ENCODE measurements at places on chromosomes 2 and 18.

- DNase-seq = no peak
Measured at GRCh38 chr2:128505150-128505490, 186.5 kb upstream of the HS6ST1 start.

DNA sequence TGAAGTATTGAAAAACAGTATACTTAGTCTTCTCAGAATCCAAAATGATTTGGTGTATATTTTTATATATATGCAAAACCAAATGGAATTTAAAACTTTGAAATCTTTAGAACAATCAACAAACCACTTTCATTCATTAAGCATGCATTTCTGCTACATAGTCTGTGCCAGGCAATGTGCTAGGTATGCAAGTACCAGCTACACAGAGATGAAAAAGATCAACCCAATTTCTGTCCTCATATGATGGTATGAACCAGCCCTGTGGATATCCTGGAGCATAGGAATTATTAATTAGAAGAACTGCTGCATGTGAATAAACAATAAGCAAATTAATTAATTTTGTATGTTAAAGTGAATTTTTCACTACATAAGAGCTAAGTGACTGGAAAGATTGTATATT is 51.2 kb upstream of the RTN4 start:
- no peak for DNase-seq

- DNase-seq = no peak
Measured at GRCh38 chr2:212727751-212728150, 189.1 kb upstream of the ERBB4 start.

DNA sequence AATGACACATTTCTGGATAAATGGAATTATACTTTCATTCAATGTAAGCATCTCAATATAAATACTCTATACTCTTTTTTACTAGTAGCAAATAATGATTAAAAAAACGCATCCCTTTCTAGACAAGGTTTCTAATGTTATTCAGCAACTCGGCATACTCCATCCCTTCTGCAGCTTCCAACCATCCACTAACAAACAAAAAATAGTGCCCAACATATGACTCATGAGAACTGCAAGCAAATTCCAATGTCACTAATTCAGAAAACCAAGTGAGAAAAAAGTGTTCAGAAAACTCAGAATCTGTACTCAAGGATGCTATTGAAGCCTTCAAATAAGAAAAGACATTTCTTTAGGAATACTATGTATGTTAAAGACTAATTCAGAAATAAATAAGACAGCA is 140.0 kb downstream of the BAZ2B start:
- DNase-seq = no peak

DNA sequence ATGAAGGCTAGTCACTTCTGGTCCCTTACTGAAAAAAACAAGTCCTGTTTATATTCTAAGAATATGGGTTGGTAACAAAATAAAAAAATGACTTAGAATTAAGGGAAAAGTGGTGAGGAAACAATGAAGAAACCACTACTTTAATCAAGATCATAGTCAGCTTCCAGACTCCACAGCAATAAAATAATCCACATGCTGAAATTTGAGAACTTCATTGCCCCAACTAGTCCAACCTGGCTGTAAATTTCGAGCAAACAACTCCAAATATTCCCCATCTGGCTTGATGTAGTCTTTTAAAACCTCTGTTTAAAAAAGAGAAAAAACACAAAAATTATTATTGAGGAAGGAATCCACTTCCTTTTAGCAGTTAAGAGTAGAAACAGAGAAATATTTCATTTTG is 32.5 kb downstream of the METTL4 start:
- no peak for DNase-seq

GRCh38 chr2:43375746-43376522 is 149.5 kb upstream of the ZFP36L2 start:
- DNase-seq = no peak

- DNase-seq = no peak
Measured at GRCh38 chr2:60331115-60331809, 222.2 kb downstream of the BCL11A start.

GRCh38 chr2:128832946-128833663 is 514.4 kb upstream of the HS6ST1 start:
- DNase-seq = no peak

- DNase-seq = no peak
Measured at GRCh38 chr2:26614216-26615138, 26.7 kb downstream of the CIB4 start.

DNA sequence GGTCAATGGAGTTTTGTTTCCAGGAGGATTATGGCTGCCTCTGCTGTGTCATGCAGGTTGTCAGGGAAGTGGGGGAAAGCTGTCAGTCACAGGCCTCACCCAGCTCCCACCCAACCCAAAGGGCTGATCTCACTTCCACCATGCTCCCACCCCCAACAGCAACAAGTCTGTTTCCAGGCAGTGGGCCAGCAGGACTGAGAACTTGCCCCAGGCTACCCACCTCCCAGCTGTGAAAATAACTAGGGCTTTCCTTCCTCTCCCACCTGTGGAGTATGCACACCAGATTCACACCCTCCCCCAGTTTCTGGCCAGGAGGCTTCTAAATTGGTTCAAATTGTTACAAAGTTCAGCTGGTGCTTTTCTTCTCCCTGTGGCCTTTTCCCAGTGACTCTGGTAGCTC is 95.6 kb upstream of the ACVR1 start:
- DNase-seq = no peak

- no peak for DNase-seq
Measured at GRCh38 chr2:167822690-167823465, 424.5 kb downstream of the STK39 start.

GRCh38 chr2:129189617-129190319 is 789.7 kb upstream of the RAB6C start:
- DNase-seq = no peak

- DNase-seq = no peak
Measured at GRCh38 chr2:150107816-150108215, 379.7 kb downstream of the RND3 start.

GRCh38 chr18:42828881-42829280 is 286.6 kb downstream of the RIT2 start:
- no peak for DNase-seq

GRCh38 chr18:35030277-35030989 is 10.8 kb upstream of the MAPRE2 start:
- DNase-seq = no peak

GRCh38 chr18:23539911-23540525 is 36.7 kb downstream of the RMC1 start:
- DNase-seq = no peak

DNA sequence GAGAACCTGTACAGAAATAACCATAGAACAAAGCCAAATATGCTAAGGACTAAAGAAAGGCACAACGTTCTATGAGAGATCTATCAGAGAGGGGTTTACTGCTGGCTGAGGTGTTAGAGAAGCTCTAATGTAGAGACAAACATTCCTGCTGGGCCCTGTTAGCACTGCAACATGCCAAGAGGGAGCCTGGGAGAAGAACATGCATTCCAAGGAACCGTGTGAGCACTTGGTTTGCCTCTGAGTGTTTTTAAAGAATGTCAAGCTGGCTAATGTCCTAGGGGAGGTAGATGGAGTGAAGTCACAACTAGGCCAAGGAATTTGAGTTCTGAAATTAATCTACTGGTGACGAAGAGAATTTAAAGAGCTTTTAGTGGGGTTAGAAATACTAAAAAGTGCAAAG is 384.3 kb upstream of the LYPD1 start:
- DNase-seq = no peak

DNA sequence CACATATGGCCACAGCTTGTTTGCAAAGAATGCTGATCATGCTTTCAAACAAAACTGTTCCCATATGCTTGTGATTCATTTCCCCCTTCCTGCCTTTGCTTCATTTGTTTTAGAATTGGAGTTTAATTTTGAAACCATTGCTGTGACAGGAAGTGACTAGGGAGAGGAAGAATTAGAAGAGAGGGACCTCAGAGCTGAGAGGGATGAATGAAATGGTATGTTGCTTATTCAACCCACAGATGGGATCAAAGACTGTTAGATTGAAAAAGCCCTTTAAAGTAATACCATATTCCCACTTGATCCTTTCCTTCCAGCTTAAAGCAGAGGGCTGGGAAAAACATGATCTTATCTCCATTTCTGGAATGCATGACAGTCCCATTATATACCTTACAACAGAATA is 106.2 kb upstream of the RNF152 start:
- DNase-seq = no peak

DNA sequence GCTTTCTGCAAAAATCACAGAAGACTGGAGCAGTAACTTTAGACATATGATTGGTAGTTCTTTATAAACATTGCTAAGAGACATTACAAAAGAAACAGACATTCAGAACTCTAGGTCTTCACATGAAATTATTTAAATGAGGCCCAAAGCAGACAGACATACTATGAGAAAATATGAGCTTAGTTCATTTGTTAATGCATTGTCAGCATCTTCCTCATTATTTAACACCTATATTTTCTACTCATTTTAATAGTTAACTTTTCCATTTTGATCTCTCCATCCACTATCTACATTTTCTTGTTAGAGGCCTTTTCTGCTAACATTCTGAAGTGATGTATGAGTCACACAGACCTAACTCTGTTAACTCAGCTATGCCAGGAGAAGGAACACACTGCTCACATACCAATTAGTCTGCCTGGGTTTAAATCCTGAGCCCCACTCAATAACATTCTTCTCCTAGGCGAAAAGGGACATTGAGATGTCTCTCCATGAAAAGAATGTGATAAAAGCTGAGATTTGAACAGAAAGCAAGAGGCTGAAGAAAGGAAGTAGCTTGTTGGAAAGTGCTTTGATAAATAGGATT is 400.3 kb upstream of the PKDCC start:
- no peak for DNase-seq

DNA sequence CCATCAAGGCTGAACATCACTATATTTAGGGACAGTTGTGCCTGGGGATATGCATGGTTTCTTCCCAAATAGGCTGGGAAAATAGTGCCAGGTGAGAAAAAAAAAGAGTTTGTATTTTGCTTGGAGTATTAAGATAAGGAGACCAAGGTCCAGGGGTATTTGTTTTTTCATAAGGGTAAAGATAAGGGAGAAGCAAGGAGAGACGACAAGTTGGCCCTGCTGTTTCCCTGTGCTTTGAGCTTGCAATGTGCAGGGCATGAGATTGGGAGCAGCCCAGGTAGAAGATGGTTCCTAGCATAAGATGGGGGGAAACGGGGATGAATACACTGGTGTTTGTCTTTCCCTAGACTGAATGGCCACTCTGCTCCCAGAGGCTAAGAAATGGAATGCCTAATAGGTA is 8.8 kb upstream of the GPR39 start:
- no peak for DNase-seq

- no peak for DNase-seq
Measured at GRCh38 chr2:30670453-30670852, 136.8 kb downstream of the CAPN13 start.

DNA sequence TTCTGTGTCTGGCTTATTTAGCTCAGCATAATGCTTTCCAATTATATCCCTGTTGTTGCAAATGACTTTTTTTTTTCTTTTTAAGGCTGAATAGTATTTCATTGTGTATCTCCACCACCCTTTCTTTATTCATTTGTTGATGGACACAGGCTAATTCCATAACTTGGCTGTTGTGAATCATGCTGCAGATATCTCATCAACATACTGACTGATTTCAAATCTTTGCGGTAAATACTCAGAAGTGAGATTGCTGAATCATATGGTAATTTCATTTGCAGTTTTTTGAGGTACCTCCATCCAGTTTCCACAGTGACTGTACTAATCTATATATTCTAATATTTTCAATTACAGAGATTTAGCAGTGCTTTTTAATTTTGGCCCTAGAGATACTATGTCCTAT is 266.2 kb downstream of the TMX3 start:
- DNase-seq = no peak

GRCh38 chr2:167345559-167345958 is 457.3 kb downstream of the XIRP2 start:
- no peak for DNase-seq

DNA sequence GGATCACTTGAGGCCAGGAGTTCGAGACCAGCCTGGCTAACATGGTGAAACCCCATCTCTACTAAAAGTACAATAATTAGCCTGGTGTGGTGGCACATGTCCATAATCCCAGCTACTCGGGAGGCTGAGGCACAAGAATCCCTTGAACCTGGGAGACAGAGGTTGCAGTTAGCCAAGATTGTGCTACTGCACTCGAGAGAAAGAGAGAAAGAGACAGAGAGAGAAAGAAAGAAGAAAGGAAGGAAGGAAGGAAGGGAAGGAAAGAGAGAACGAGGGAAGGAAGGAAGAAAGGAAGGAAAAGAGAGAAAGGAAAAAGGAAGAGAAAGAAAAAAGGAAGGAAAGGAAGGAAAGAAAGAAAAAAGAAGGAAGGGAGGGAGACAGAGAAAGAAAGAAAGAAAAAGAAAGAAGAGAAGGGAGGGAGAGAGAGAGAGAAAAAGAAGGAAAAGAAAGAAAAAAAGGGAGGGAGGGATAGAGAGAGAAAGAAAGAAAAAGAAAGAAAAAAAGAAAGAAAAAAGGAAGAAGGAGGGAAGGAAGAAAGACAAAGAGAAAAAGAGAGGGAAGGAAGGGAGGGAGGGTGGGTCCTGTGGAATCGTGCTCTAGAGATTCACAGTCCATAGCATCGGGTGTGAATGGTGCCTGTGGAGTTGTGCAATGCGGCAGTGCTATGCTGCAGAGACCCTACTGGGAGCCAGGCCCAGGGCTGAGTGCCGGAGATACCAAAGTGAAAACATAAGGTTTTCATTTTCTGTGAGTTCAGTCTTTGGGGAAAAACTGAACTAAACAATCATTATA is 4.6 kb upstream of the SDC1 start:
- no peak for DNase-seq

GRCh38 chr18:25233528-25234321 is 118.2 kb downstream of the ZNF521 start:
- no peak for DNase-seq

GRCh38 chr18:32701313-32701712 is 71.5 kb downstream of the KLHL14 start:
- no peak for DNase-seq

- DNase-seq = no peak
Measured at GRCh38 chr2:174120346-174120745, 128.0 kb downstream of the OLA1 start.
